ENCODE measurements at places on chromosomes 3 and 15.

DNA sequence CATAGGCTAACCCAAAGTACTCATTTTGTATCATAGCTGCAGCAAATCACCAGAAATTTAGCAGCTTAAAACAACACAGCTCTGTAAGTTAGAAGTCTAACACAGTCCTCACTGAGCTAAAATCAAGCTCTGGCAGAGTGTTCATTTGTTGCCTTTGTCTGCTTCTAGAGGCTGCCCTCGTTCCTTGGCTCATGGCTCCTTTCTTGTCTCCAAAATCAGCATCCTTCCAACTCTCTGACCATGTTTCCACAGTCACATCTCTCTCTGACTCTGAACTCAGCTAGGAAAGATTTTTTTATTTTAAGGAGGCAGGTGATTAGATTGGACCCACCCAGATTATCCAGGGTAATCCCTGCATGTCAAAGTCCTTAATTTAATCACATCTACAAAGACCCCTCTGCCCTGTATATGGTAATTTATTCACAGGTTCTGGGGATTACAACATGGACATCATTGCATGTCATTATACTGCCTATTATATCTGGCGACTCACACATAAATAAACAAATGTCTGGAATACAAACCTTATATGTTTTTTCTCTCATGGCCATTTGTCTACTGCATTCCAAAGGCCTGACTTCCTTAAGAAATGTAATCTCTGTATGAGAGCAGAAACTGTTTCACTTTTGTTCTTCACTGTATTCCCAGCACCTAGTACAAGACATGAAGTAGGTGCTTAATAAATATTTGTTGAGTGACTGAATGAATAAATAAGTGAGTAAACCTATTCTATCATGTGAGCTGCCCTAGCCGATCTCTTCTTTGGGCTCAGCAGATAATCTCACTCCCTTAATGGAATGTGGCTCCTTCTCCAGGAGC is 15.1 kb upstream of the UACA start:
- DNase-seq: no peak

DNA sequence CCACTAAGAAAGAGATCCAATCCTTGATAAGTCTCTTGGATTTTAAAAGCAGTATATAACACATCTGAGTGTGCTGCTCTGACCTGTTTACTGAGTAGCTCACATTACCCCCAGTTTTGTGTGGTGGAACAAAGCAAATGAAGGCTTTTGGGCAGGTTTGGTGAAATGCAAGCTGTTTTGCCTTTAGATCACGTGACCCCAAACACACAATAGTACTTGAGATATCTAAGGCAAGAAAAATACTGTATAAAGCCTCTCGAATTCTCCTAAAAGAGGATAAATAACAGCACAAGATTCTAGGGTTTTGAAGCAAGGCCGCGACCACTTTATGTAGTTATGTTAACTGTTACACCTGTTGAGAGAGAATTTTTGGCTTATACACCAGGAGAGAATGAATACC is 49.3 kb upstream of the TRIM42 start:
- no peak for DNase-seq

- no peak for DNase-seq
Observed at GRCh38 chr3:178802993-178803693, 266.9 kb downstream of the KCNMB2 start.

DNA sequence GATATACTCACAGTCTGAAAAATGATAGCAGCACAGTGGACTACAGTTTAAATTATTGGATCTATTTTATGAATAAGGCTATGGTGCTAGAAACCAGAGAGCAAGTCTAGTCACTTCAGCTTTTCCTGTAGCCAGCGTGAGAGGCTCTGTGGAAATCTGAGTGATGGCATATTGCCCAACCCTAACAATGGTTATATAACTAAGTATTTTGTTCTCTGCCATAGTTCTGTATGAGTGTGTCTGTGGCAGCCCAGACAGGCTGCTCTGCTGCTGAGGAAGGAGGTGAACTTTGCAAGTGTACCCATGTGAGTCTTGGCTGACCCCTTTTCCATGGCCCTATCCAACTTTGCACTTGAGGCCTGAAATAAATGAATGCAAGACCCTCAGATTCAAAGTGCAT is 105.7 kb downstream of the LRTM1 start:
- DNase-seq: no peak
